ENCODE measurements at places on chromosomes 1 and 21. TPM values are rescaled to one million over a fixed set of nuclear protein-coding genes. Genes with fewer than 3 reads are reported as not detected.

GRCh38 chr1:192530254-192530653 lies 45.3 kb upstream of the RGS1 start:
- peak; percentile 75 for DNase-seq

DNA sequence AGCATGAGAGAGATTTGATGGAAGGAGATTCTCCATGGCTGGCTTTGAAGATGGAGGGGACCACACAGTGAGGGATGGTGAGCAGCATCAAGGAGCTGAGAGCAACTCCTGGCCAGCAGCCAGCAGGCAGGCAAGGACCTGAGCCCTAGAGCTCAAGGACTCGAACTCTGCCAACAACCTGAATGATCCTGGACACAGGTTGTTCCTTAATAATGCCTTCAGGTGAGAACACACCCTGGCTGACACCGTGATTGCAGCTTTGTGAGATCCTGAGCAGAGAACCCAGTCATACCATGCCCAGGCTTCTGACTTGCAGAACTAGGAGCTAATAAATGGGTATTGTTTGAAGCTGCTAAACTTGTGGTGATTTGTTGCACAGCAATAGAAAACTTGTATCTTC lies 183.1 kb downstream of the LMX1A start:
- DNase-seq: no peak

- DNase-seq: peak; percentile 85
These were observed 10.8 kb downstream of the ADAMTSL4 start for GRCh38 chr1:150560011-150560438.

PARS2 gene
- total RNA-seq: 3.8 TPM

- DNase-seq: peak; percentile 71
These were observed 59.4 kb downstream of the SLC30A7 start for GRCh38 chr1:100955322-100955721.

CELA2A gene
- total RNA-seq: not detected

MRTO4 gene
- 16.7 TPM for total RNA-seq

OR14K1 gene
- total RNA-seq: not detected

DNA sequence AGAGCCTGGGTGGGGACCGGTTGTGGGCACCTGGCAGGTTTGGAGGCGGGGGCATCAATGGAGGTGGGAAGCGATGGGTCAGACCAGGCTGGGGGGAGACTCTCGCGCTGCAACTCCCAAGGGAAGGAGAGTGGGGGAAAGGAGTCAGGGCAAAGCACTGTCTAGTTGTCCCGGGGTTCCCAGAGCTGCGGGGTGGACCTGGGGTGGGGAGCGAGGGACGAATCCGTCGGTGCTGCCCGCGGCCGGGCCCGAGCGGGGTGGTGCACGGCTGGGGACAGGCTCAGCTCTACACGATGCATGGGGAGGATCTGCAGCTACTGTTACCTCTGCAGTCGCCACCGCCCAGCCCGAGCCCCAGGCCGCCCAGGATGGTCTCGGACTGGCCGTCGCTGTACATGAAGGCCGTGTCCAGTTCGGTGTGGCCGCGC lies 427 bp downstream of the AKR7A2 start:
- DNase-seq: no peak

- no peak for DNase-seq
These were observed 630.0 kb upstream of the ADGRL2 start for GRCh38 chr1:81170721-81171120.

DNA sequence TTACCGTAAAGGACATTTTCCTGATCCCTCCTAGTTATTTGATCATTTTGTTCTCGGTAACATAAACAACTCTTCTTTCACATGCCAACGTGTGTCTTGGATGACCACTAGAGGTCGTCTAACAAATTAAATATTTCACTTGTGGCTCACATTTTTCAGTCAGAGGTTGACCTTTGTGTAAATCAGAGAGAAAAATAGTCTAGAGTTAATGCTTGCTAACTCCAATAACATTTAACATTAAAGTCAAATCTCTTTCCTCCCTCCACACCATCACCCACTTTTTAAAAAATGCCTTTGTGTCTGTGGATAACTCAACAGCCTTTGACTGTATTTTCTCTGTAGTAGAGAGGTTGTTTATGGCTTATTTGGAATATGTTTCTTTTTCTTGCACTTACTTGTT lies 220.5 kb upstream of the B3GALT2 start:
- peak; percentile 71 for DNase-seq

ARTN gene
- total RNA-seq: not detected

- DNase-seq: no peak
These were observed 29.1 kb downstream of the SLC2A1 start for GRCh38 chr1:42929434-42930177.

TRMT1L gene
- 10.7 TPM for total RNA-seq

- no peak for DNase-seq
These were observed 32.9 kb upstream of the ATP2B4 start for GRCh38 chr1:203593723-203594122.

TMEM269 gene
- not detected for total RNA-seq

DNA sequence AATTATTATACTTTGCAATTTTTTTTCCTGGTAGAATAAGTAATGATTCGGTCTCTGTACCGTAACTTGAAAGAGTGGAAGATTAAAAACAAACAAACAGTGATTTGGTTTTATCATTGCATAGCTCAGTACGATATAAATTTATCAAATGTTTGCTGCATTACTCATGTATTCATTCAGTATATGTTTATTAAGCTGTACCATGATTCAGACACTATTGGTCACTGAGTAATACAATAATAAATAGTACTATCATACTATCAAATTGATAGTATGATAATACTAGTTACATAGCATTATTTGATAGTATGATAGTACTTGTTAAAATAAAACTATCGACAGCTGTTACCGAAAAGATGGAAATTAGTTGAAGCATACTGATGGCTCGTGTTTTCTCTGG lies 12.1 kb downstream of the CENPF start:
- no peak for DNase-seq

DNA sequence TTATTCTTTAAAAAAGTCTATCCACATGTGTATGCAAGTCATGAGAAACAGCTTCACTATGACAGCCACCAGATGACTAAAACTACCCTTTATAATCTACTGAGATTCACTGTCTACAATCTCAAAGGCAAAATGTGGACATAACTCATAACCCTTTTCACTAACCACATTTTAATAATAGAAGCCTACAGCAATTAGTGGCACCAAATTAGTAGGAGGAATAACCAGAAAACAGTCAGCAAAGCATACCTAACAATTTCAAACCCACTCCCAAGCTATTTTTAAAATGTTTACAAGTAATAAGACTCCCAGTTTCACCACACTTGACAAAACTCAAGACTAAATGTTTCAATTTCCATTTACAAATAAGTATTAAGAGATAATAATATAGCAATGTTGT lies 442.9 kb downstream of the PTPRC start:
- DNase-seq: no peak

DNA sequence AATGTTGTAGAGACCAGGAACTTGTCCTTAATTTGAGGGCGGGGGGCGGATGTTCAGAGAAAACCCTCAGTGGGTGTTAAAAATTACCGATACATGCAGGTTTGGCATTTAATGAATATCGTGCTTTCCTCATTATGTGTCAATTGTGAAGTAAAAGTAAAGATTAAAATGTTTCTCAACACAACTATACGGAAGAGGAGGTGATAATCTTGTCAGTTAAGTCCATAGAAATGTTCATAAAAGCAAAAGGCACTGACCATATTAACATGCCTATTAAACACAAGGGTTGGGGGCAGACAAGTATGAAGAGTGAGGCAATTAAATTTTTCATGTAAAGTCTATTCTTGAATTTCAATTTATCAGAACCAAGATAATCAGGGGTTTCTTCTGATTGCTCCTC lies 1.3 kb downstream of the BRINP3 start:
- DNase-seq: no peak

GRCh38 chr1:205532996-205533735 lies 28.7 kb downstream of the CDK18 start:
- no peak for DNase-seq

CIART gene
- total RNA-seq: 0.44 TPM

RASAL2 gene
- 13.1 TPM for total RNA-seq

- peak; percentile 97 for DNase-seq
These were observed 2.5 kb upstream of the MEF2D start for GRCh38 chr1:156502894-156503697.

Data from lung microvascular endothelial cell (primary cell).